Stimulated activated CD4-positive, alpha-beta T cell treated with anti-CD3 and anti-CD28 coated beads, Interleukin-4, amount 100 ng/mL, for 1 hour (primary cell): ENCODE measurements at places on chromosomes 11 and 22.

- DNase-seq, result no peak
Observed at GRCh38 chr11:4578624-4579023, 2.9 kb upstream of the OR52I2 start.

DNA sequence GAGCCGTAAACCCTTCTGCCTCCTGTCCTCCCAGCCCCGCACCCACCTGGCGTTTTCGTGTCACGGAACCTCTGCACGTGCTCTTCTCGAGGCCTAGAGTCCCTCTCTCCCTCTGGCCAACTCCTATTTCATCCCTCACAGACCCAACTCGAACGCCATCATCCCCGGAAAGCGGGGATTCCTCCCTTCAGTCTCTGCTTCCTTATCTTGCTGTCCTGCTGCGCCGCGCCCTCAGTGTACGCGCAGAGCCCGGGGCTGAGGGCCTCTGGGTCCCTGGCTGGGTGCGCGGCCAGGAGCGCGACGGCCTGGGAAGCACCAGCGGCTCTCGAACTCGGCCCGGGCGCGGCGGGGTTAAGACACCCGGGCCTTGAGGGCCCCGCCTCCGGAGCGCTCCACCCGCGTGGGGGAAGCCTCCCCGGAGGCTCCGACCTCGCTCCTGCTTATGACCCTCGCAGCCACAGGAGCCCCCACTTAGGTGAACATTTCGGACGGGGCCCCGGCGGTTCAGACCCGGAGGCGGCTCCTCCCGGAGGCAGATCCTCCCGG lies 398 bp upstream of the ATG16L2 start:
- DNase-seq, result peak; percentile 85

DNA sequence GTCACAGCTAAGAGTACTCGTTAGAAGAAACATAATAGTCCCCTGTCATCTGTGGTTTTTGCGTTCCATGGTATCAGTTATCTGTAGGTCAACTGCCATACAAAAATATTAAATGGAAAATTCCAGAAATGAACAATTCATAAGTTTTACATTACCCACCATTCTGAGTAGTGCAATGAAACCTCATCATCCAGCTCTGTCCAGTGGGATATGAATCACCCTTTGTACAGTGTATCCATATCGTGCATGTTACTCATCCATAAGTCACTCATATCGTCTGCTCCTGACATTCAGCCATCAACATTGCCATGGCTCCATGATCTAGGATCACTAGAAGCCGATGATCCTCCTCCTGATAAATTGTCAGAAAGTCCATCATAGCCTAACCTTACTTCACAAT lies 174.9 kb upstream of the C11orf87 start:
- DNase-seq, result no peak

DNA sequence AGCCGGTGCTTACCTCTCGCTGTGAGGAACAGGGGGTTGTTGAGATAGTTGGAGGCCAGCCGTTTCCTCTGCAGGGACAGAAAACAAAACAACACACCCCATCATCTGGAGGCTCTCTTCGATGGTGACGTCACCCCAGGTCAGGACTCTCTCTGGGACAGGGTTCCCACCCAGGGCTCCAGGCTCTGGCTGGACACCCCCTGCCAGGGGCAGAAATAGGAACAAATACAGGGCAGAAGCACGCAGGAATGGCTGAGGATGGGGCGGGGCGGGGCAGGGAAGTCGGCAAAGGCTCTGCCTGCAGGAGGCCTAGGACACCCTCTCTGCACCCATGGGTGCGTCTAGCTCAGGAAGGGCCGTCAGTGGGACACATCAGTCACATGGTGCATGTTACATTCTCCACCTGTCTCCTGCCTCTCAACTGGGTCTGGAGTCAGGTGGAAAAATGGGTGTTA lies 118.5 kb downstream of the PHF21B start:
- DNase-seq, result no peak

DNA sequence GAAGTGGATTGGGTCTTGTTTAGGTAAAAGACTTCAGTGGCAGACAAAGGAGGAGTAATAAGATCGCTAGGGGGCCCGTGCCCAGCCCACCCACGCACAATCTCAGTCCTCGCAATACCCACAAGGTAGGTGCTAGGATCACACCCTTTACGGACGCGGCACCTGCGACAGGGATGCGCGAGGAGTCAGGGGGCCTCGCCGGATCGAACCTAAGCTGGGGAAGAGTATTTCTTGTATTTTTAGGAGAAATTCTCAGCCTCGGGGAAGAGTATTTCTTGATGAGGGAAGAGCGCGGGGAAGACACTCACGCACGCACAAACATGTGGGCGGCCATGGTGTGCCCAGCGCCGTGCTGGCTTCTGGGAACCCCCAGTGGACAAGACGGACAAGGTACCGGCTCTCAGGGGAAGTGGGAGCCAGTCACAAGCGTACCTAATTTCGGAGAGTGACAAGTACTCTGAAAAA lies 745 bp upstream of the FAM118A start:
- no peak for DNase-seq

- no peak for DNase-seq
Observed at GRCh38 chr22:35446365-35446764, 46.4 kb downstream of the MCM5 start.

DNA sequence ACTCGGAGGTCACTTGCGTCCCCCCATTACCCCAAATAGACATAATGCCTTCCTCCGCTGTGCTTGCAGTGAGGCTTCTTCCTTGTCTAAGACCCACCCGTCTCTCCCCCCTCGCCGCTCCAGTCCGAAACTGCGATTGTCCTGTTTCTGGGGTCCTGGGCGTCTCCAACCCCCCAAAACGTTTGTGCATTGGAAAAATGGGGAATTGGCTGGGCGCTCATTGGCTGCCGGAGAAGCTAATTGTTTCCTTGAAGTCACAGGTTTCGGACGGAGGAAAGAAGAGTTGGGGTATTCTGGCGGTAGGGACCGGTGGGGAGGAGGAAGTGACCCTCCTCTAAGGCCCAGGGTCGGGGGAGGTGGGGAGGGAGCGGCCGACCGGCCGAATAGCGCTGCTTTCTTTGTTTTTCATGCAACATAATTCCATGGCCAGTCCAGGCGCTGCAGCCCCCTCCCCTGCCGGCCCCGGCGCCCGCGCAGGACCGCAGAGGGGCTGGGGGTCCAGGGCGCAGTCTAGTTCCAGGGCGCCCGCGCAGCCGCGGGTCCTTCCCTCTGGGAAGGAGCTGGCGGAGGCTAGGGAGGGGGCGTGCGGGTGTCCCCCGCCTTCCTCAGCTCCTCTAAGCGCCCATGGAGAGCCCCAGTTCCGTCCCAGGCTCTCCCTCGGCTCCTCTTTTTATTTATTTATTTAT lies 12.7 kb upstream of the CPT1A start:
- DNase-seq, result no peak

- no peak for DNase-seq
Observed at GRCh38 chr11:110128161-110128560, 35.0 kb downstream of the ZC3H12C start.

GRCh38 chr22:26735019-26735409 lies 77.6 kb downstream of the MIAT start:
- DNase-seq, result no peak

DNA sequence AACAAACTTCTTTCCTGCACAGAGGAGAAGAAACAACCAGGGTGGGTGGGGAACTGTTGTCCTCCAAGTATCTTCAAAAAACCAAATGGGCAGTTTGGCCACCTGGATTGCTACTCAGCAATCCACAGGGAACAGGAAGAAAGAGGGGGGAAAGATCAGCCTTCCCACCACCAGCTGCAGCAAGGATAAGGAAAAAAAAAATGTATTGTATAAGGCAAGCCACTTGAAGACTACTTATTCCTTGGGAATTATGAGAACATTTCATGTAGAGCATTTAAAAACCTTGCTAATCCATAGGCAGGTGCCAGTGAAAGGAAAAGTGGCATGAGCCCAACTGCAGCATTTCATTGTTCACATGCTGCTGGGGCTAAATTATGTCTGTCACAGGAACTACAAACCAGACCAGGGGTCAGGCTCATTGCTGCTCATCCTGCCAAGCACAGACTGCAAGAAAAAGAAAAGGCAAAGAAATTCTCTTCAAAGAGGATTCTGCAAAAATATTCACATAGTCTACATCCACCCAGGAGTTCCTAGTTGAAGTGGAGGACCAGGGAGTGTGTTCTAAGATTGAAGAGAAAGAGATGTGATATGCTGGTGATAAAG lies 2.2 kb downstream of the RAB30 start:
- no peak for DNase-seq

DNA sequence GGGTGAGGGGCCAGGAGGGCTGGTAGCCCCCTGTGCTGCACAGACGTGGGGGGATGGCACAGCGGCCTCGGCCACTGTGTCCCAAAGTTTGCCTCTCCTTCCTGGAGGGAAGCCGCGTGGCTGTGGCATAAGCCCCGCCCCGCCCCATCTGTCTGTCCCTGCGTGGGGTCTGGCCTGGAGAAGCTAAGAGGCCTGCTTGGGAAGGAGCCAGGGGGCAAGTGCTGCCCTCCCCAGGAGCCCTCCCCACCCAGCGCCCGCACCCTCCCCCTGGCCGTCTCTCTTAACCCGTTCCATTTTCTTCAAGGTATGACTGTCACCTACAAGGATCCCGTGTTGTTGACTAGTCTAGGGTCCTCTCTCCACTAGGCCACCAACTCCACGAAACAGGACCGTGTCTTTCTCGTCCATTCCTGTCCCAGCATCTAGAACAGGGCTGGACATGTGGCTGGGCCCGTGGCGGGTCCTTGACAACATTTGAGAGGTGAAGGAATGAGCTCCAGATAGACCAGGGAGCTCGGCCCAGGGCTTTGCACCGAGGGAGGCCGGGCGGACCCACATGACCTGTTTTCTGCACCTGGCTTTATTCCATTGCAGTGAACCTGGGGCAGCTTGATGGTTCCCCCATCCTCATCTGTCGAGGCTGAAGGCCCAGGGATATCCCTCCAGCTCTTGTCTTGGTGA lies 428.0 kb downstream of the TBC1D22A start:
- DNase-seq, result no peak

GRCh38 chr11:123000721-123001120 lies 19.1 kb upstream of the BSX start:
- DNase-seq, result no peak

- DNase-seq, result no peak
Observed at GRCh38 chr11:33016654-33017053, 976 bp downstream of the DEPDC7 start.

DNA sequence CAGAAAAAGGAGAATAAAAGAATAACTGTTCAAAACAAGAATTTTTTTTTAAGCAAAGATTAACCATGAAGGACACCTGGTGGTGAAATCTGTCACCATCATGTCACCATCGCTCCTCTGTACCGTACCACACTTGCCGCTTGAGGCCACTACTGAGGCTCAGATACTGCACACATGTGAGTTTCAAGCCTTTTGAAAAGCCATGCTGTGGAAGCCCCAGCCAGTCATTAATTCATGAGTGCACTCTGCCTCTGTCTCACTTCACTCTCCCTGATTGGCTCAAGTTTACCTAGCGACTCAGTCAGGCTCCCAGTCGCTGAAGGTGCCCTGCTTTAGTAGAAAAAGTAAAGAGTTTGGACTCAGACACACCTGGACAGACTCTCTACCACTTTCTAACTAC lies 6.6 kb upstream of the MS4A12 start:
- no peak for DNase-seq

DNA sequence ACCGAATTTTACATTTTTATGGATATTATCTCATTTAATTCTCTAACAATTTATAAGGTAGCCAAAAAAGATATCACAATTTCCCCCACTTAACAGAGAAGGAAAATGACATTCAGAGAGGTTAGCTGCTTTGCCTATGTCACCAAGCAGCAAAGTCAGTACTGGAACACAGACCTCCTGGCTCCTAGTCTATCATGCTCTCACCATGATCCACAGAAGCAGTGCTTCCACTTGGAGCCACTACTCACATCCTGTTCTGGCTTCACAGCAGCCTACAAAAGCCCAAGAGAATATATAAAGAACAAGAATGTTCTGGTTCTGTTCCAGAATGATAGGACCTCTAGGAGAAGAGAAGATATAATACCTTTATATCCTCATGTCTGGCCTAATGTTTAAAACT lies 59.5 kb upstream of the SCUBE2 start:
- no peak for DNase-seq

GRCh38 chr11:105673089-105673488 lies 63.2 kb downstream of the GRIA4 start:
- DNase-seq, result peak; percentile 2

DNA sequence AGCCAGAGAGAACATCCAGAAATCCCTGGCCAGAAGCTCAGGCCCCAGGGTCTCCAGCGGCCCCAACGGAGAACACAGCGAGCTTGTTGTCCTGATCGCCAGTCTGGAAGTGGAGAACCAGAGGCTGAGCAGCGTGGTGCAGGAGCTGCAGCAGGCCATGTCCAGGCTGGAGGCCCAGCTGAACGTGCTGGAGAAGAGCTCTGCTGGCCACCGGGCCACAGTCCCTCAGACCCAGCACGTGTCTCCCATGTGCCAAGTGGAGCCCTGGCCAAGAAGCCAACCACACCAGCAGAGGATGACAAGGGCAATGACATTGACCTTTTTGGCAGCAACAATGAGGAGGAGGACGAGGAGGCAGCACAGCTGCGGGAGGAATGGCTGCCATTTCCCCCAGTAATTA lies 20.6 kb upstream of the SCGB1D1 start:
- no peak for DNase-seq

GRCh38 chr22:42945736-42946135 lies 69.2 kb downstream of the PACSIN2 start:
- no peak for DNase-seq

GRCh38 chr11:91946397-91946951 lies 278.1 kb upstream of the FAT3 start:
- DNase-seq, result no peak

DNA sequence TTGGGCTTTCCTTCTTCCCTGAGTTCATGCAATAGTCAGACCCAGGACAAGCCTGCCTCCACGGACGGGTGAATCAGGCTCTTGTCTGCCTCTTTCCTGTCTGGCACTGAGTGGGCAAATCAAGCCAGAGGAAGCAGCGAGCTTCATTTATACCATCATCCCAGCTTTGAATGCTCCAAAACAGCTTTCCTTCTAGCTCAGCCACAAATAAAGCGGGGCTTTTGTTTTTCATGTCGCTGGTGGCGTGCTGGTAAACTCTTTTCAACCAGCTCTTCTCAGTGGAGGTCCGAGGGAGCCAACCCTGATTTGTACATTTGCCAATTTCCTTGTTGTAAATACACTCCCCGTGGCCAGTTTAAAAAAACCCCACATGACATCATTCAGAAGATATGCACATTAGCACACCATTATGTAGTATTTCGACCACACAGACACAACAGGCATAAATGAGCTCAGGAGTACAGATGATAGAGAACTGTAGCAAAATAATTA lies 8.6 kb downstream of the C11orf91 start:
- DNase-seq, result no peak

DNA sequence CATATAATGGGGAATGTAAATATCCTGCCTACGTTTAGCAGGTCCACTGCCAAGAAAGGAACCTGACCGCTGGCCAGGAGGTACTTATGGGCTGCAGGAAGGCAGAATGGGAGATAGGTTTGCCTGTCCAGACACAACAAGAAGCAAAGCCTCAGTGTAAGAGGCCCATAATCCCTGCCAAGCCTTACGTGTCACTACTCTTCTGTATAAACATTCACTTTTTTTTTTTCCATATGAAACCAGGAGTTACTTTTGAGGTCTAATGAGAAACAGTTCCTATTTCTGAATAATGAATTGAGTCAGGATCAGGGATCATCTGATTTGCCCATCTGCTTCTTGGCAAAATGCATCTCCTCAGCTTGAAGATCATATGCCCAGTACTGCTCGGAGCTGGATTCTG lies 230.2 kb downstream of the NTM start:
- DNase-seq, result no peak
